ENCODE measurements at places on chromosomes 5 and 9.

GRCh38 chr5:150960791-150961396 lies 56.1 kb upstream of the ZNF300 start:
- DNase-seq: no peak

DNA sequence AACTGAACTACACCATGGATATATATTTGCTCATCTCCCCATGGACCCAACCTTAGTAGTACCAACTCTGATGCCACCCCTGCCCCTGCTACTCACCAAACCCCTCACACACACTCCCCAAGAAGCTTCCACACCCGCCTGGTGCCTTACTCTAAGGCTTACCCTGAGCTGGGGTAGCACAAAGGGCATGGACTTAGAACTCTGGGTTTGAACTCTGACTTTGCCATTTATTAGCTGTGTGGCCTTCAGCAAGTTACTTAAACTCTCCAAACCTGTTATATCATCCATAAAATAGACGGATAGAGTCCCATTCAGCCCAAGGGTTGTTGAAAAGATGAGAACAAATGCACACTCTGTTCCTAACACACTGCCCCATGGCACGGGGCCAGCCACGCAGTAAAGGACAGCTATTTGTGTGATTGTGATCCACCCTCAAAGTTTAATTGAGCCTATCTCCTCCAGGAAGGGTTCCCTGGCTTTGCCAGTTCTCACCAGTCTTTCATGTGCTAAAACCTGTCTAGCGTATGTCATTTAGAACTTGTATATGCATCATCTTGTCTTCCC lies 111.0 kb downstream of the KLHL3 start:
- no peak for DNase-seq

- no peak for DNase-seq
Measured at GRCh38 chr9:35164711-35165110, 2.9 kb downstream of the UNC13B start.

GRCh38 chr5:392431-392988 lies 50.5 kb upstream of the EXOC3 start:
- DNase-seq: no peak

- no peak for DNase-seq
Measured at GRCh38 chr9:95100071-95100627, 217.4 kb downstream of the FANCC start.

DNA sequence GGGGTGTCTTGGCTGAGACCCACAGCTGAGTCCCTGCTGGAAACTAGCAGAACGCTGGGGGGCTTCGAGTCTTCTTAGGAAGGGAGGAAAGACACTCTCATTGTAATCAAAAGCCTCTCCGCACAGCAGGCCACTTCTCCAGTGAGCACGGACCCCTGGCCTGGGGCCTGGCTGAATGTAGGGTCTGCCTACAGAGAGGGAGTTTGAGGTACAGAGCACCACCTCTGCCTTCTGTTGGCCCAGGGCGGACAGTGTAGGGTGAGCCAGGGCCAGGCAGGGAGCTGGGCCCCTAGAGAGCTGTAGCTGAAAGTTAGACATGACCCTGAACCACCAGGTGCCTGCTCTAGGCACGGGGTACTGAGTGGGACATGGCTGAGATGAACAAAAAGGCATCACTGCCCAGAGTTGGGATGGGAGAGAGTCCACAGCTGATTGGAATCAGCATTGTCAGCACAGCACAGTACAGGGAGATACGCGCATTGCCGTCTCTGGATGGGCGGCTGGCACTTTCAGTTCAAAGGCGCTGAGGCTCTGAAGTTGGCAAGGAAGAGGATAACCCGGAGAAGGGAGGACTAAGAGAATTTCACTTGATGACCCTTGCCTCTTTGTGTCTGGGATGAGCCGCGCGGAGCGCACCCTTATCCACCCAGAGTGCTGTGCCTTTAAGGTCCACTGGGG lies 363 bp upstream of the SLC25A48 start:
- no peak for DNase-seq

- DNase-seq: no peak
Measured at GRCh38 chr9:17528859-17529258, 50.0 kb upstream of the SH3GL2 start.

- DNase-seq: no peak
Measured at GRCh38 chr5:541539-542318, 17.5 kb upstream of the SLC9A3 start.

DNA sequence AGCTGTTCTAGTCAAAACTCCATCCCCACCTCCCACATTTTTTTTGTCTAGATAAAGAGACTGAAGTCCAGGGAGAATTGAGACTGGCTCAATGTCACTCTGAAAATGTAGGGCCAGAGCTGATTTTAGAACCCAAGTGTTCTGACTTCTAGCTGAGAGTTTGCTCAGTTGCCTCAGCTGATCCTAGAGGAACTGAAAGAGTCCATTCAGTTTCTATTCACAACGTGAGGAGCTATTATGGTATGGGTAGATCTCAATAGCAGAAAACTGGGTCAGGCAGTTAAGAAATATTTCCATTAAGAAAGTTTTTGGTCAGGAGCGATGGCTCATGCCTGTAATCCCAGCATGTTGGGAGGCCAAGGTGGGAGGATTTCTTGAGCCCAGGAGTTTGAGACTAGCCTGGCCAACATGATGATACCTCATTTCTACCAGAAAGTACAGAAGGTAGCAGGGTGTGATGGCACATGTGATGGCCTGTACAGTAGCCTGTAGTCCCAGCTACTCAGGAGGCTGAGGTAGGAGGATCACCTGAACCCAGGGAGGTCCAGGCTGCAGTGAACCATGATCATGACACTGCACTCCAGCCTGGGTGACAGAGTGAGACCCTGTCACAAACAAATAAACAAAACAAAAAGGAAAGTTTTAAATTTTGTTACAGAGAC lies 61.7 kb downstream of the GLRA1 start:
- DNase-seq: no peak

DNA sequence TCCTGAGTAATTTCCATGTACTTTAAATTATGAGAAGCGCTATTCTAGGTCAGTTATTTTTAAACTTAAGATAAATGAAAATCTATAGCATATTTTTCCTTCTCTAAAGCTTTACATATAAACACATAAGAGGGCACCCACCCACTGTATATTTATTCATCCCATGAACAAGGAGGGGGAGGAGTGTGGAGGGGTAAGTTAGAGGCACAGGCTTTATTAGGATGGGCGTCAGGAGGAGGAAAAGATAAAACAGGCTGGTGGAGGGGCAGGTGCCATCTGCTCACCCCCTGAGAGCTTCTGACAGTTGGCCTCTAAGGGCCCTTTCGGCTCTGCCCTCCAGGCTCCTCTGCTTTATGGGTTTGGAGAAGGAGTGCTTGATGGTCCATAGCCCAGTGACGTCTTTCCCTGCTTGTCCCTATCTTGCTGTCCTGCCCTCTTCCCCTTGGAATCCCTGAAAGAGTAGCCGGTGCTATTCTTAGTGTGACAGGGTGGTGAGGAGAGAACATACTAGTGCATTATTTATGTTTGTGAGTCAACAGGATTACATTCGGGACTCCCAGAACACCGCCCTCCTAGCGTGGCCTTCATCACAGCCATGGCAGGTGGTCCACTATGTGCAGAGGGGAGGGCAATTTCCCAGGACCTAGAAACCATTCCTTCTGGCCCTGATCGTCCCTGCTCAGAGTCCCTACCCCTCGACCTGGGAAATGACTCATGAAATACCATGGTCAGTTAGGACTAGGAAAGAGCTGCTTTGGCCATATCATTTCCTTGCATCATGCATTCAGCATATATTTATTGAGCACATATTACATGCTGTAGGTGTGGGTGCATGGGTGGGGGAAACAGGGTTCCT lies 7.9 kb upstream of the SYNPO start:
- DNase-seq: no peak

DNA sequence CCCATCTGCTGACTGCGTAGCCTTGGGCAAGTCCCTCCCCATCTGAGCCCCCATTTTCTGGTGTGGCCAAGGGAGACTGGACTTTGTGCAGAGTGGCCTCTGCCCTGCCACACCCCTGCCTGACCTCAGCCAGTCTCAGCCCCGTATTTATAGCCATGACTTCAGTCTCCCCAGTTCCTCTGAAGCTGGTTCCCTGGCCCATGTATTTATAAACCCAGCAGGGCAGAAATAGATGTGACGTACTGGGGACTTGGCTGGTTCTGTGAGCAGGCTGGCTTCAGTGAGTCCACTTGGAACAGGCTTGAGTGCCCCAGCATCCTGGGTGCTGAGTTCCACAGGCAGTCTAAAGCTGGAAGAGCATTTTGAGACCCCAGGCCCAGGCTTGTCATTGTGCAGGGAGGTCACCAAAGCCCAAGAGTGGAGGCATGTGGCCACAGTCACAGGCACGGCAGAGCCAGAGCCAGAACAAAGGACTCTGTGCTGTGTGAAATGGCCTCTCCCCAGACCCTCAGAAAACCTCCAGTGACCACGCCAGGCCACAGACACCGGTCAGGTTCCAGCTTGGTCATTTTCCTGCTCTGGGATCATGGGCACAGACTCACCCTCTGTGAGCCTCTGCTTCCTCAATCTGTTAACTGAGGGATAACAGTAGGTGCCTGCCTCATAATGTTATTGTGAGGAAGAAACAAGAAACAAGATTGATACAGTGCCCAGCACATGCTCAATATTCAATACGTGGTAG lies 30.4 kb upstream of the SYNPO start:
- no peak for DNase-seq

DNA sequence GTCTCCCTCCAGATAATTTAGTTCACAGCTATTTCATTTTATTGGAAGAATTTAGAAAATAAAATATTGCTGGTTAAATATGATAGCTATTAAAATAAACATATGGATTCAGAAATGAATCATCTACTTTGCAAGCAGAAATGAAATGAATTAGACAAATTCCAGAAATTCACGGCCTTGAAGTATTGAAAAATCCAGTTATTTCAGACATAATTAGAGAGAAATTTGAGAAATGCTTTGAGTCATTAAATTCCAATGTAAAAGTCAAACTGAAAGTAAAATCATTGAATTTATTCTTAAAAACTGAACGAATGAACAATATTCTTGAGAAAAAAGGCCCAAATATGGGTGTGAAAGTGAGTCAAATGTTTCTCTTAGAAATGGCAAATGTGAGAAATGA lies 632.6 kb upstream of the EDIL3 start:
- DNase-seq: no peak

DNA sequence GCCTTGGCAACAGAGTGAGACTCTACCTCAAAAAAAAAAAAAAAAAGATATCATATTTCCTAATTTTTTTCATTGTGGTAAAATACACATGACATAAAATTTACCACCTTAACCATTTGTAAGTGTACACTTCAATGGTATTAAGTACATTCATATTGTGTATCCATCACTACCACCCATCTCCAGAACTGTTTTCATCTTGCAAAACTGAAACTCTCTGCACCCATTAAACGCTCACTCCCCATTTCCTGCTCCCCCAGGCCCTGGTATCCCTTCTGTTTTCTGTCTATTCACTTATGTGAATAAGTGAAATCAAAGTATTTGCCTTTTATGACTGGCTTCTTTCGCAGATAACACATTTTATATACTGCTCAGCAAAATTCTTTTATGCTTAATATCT lies 12.8 kb downstream of the LRRC8A start:
- DNase-seq: no peak

GRCh38 chr5:18072600-18072999 lies 438.3 kb downstream of the TAF11L14 start:
- no peak for DNase-seq

DNA sequence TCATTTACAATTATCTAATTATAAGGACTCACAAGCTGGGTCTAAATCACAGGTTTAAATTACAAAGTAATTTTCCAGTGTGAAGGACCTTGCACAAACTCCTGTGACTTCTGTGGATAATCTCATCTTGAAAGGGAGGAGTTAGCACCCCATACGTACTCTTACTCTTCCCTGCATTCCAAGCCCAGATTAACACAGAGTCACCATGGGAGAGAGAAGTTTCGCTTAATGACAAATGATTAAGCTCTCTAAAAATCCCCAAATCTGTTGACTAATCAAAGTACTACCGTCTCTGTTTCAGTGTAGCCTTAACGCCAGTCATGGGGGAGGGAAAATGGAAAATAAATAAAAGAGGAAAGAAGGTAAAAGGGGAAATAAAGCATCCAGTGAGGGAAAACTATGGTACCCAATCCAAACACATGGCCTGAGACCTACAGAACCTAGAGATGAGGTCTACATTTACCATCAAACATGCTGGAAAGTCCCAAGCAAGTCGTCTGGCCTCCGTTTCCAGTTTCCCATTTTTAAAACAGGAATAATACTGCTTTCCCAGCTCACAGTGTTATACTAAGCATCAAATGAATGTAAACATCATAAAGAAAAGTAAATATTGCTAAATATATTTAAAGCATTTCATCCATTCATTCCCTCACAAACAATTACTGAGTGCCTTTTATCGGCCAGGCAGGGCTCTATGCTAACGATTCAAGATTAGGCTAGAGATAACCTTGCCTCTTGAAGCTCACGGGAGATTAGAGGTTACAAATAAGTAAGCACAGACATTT lies 63.2 kb downstream of the PCA3 start:
- DNase-seq: no peak

- no peak for DNase-seq
Measured at GRCh38 chr5:81820863-81821262, 70.0 kb upstream of the SSBP2 start.

- DNase-seq: no peak
Measured at GRCh38 chr9:121682926-121683515, 31.6 kb downstream of the DAB2IP start.

DNA sequence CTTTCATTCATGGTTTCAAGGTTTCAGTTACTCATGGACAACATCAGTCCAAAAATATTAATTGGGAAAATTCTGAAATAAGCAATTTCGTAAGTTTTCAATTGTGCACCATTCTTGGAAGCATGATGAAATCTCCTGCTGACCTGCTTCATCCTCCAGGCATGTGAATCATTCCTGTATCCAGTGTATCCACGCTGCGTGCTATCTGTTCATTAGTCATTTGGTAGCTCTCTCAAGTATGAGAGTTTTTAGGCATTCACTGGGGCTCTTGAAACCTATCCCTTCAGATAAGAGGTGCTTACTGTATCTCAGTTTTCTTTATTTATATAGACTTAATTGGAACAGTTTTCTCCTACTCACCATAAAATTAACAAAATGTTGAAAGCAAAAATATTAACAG lies 293.0 kb downstream of the CDH12 start:
- no peak for DNase-seq

DNA sequence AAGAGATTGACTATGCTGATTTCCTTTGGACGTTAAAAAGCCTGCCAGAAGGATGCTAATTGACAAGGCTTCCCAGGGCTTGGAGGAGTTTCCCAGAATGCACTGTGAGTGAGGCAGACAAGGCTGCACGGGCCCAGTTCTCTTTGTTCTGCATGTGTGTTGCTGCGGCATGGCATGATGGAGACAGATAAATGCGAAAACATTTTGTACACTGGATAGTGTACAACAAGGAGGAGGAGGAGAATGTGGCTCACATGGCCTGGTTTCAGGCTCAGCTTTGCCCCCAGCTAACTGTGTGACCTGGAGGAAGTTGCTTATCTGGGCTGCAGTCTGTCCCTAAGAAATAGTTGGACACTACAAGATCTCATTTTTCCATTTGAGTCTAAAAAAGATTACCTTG lies 135.5 kb upstream of the CPEB4 start:
- DNase-seq: no peak

All from kidney (tissue), 22 donors.